ENCODE measurements at places on chromosomes 7 and 10.

DNA sequence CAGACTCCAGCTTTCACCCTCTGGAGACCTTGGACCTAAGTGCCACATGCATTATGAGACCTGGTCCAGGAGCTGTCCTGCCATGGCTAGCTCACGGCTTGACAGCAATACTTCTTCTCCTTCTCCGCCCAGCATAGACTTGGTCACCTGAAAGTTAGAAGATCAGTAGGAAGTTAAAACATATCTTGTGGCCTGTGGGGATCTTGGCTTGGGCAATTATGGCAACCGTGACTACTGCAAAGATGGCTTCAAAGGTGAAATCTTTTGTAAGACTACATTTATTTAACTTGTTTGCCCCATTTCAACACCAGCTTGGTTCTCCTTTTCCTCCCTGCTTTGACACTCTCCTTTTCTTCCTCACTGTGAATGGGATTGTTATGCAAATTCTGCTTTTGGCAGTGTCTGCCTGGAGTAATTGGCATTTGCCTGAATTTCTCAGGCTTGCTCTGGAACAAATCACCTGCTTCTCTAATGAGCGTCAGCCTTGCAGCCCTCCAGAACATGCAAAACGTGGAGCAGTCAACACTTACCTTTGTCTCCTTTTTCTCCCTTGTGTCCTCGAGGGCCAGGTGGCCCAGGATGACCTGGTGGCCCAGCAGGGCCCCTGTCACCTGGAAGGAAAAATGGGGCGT, 53.4 kb downstream of the COL17A1 start:
- DNase-seq, result no peak

DNA sequence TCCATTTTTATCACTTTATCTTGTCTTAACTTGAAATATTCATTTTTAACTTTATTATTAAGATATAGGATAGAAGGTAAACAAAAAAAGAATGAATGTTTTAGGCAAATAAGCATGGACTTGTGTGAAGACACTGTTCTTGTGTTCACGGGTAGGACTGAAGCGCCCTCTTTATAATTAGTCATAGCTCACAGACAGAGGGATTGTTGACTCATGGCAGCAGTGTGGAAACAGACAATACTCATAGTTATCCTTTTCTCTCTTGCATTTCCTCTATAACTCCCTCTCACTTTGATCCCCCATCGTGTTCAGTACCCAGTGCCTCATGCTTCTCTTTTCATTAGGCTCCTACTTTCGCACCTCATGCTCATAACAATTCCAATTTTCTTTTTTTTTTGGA, 731.8 kb downstream of the PHTF2 start:
- DNase-seq, result no peak

GRCh38 chr7:93051660-93052059, 66.1 kb downstream of the SAMD9 start:
- DNase-seq, result no peak

GRCh38 chr7:121604627-121605316, 208.7 kb upstream of the FAM3C start:
- peak; percentile 23 for DNase-seq

DNA sequence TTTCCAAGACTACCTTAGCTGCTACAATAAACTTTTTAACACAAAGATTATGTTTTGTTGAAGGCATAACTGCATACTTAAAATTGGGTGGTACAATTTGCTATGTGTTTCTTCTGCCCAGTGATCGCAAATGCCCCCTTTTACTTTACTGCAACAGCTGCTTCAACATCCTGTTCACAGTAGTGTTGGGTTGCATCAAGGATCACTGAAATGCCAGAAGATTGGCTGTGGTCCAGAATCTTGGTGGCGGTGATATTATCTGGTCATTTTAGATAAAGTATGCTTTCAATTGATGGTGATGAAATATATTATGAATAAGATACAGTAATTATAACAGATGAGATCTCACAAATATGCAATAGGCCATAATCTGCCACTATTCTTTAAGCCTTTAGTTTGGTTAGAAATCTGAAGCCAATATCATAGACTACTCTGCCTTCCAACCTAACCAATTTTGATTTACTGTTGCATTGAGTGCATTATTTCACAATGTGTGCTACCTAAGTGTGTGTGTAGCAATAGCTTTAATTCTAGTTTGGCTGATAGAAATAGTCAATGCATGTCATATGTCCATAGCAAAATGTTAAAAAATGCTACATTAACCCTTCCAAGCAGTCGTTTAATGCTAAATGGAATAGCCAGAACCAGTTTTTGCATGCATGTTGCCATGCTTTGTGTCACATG, 29.8 kb upstream of the ING3 start:
- no peak for DNase-seq

GRCh38 chr10:76382381-76382851, 951.0 kb downstream of the LRMDA start:
- no peak for DNase-seq

GRCh38 chr7:77354484-77354883, 61.7 kb downstream of the GSAP start:
- no peak for DNase-seq

GRCh38 chr10:79979976-79980687, 31.2 kb upstream of the SFTPD start:
- DNase-seq, result no peak

DNA sequence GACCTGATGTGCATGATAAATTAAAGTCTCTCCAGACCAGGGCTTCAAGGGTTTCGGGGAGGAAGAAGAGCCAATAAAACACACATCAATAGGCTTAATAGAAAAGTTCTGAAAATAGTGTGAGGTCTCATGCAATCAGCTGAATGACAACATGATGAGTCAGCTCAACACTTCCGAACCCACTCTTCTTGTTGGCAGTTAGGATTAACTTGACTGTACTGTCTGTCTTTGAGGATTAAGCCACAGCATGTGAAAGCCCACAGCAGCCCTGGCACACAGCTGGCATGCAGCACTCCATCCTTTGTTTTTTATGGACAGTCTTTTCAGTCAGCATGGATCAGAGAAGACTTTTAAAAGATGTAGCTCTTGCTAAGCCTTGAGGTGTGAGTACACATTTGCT, 526.9 kb upstream of the VSTM2A start:
- no peak for DNase-seq

DNA sequence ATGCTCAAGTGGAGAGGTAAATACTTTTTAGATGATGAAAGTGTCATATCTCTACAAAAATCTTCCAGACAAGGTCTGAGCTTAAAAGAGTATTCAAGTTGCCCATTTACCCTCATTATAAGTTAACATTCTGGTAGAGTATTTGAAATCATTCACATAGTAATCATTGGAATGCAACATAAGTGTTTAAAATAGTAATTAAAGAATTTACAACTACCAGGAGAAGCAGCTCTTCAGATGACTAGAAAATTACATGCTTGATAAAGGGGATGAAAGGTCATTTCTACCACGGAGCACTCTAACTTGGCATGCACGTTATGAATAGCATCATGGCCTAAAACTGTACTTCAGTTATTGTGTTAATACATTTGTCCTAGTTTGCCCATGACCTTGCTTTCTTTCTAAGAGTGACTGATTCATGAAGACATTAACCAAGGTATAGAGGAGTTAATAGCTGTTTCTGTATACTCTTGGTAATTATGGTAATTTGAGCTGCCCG, 120.0 kb downstream of the SEMA3E start:
- no peak for DNase-seq

GRCh38 chr10:24824124-24824523, 100.4 kb upstream of the ARHGAP21 start:
- no peak for DNase-seq

DNA sequence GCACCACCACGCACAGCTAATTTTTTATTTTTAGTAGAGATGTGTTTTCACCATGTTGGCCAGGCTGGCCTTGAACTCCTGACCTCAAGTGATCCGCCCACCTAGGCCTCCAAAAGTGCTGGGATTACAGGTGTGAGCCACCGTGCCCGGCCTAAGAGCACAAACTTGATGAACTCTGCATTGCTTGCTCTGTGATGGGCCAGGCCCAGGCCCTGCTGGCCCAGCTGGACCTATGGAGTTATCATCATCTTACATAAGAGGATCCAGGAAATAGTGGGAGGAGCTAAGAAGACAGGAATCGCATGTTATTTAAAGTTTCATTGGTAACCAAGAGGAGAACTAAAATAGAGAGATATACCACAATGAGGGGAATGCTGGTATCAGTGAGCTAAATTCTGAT, 86.9 kb downstream of the DAGLB start:
- DNase-seq, result no peak

DNA sequence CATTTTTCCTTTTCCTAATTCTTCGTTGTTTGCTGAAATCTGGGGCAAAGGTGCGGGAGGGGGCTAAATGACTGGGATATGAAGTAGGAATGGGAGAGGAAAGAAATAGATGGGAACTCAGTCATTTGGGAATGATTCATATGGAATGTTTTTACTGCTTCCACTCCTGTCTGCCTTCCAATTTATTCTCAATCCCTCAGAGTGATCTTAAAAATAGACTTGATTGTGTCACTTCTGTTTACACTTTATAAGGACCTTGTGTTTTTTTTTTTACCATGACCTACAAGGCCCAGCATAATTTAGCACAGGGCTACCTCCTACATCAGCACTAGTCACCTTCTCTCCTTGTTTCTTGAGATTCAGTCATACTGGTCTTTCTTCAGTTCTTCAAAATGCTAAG, 97.9 kb downstream of the PTEN start:
- no peak for DNase-seq

GRCh38 chr10:108055506-108055905, 891.0 kb upstream of the SORCS1 start:
- DNase-seq, result no peak

DNA sequence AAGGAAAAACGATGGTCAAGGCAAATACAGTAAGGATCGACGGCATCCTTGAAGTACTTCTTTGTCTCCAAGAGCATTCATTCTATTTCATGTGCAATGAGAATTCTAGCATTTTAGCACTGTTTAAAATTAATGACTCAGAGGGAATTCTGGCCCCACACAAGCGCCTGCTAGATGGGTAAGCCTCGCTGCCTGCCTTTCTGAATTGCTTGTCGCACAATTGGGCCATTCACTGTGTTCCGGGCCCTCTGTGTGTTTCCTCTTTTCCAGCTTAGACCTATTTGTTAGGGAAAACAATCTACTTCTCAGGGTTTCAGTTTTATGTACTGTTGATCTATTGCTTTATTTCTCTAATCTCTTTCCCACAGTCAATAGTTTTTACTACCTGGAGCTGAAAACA, 204.7 kb upstream of the ZNF32 start:
- DNase-seq, result no peak

GRCh38 chr10:123270221-123270620, 116.0 kb downstream of the BUB3 start:
- no peak for DNase-seq

- peak; percentile 32 for DNase-seq
These were observed 903 bp upstream of the KCNMA1 start for GRCh38 chr10:77638321-77639101.

- no peak for DNase-seq
These were observed at the start of gene BTBD16 for GRCh38 chr10:122271076-122271475. TSS of gene BTBD16 (plus strand) at chr10:122271296. CDS start at chr10:122275082, 3,786 bp downstream.

DNA sequence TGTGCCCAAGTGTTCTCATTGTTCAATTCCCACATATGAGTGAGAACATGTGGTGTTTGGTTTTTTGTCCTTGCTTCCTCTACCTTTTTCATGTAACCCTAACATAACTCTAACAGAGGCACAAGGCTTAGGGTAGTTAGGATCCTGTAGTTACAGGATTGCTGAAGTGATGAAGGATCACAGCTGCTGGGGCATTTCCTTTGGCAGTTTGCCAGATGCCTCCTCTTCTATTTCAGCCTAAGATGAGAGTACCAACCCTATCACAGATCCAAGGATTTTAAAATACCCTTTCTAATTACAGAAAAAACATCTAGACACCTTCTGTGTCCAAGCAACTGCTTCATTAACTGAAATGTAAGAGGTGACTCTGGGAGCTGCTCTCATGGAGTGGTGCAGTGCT, 141.7 kb upstream of the COL1A2 start:
- DNase-seq, result no peak

GRCh38 chr7:87966271-87966670, 32.2 kb downstream of the ADAM22 start:
- no peak for DNase-seq

- peak; percentile 26 for DNase-seq
These were observed 166.2 kb downstream of the CPEB3 start for GRCh38 chr10:92124616-92125143.

DNA sequence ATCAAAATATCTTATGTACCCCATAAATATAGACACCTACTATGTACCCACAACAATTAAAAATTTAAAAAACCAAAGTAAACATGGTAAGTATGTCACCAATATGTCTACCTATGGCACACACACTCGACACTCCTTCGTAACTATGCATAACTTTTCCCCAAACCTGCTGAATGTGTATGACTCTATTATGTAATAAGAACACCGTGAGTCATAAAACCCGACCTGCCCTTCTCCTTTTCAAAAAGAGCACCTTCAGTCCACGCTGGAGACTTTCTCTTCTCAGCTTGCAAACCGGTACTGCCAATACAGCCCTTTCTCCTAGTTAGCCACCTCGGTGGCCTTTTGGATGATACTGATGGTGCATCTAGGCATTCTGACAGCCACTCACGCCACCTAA, 186.3 kb downstream of the PRPF18 start:
- no peak for DNase-seq

DNA sequence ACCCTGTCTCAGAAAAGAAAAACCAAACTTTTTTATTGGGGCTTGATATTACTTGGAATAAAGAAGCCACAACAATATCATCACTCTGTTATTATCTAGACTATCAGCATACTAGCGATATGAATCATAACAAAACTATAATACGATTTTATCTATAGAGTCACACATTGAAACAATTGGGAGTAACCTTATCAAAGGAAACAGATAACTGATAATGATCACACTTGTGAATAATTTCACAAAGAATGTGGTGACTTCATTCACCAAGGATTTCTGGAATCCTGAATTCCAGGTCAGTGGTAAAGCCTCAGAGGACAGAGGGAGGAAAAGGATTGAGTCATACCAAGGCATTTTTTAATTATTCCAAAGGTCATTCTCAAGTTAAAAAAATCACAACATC, 32.1 kb upstream of the NMT2 start:
- no peak for DNase-seq

GRCh38 chr10:115654961-115655360, 561.8 kb downstream of the ATRNL1 start:
- DNase-seq, result no peak

- DNase-seq, result no peak
These were observed 26.0 kb downstream of the HIP1 start for GRCh38 chr7:75712517-75713361.

DNA sequence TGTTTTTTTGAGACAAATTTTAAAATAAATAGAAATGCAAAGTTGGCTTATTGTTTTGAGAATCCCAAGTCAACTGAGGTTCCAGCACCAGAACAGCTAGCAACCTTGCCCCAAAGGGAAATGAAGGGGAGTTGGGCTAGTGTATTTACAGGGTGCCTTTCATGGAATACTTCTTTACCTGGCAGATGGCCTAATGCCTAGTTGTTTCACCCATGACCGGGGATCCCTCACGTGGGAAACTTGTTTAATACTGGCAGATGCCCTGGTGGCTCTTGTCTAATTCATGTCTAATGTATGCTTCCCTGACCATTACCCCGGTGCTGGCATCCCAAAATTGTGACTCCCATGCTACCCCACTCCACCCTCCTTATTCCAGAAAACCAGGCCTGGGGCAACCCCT, 861.1 kb upstream of the ZWINT start:
- no peak for DNase-seq
